ENCODE measurements at places on chromosomes 6 and 20. TPM values are rescaled to one million over a fixed set of nuclear protein-coding genes. Genes with fewer than 3 reads are reported as not detected.

GRCh38 chr6:127539272-127539671, 20.1 kb upstream of the MTCL3 start:
- DNase-seq, result peak; percentile 56

PPP1R14C gene
- 68.4 TPM for total RNA-seq

DNA sequence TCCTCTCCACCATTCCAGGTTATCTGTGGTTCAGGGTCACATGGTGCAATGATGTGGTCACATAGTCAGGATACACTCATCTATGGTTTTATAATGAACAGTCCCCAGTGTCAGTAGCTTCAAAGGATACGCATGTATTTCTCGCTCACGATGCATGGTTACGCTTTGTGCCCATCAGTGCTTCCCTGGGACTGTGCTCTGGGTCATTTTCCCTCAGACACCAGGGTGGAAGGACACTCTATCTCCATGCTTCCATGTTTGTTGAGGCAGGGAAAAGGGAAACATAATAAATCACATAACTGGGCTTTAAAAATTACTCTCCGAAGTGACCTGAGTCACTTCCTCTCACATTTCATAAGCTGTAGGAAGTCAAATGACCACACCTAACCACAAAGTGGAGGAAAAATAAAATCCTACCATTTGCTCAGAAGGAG, 394.8 kb upstream of the NOX3 start:
- DNase-seq, result no peak

AGPAT1 gene
- total RNA-seq, result 24.7 TPM

HLA-DQB1 gene
- total RNA-seq, result 4.1 TPM

- no peak for DNase-seq
Measured at GRCh38 chr6:157278171-157278570, 45.1 kb downstream of the TMEM242 start.

GRCh38 chr6:149166336-149166735, 151.2 kb upstream of the TAB2 start:
- peak; percentile 73 for DNase-seq

EPB41L1 gene
- total RNA-seq, result 61.9 TPM

ZNF311 gene
- total RNA-seq, result 1.7 TPM

DNA sequence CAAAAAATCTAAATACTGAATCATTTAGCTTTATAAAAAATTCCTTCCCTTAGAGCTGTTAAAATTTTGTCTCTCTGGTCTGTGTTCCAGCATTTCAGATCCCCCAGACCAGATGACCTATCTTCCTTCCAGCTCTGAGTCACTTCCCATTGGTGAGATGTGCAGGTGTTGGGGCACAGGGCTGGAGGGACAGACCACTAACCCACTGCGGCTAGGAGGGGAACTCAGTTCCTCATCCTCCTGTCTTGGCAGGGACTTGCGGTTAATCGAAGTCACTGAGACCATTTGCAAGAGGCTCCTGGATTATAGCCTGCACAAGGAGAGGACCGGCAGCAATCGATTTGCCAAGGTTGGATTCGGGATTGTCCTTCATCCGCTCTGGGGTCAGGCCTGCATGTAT, 6.0 kb downstream of the CNPY3 start:
- no peak for DNase-seq

GRCh38 chr6:143528164-143528811, 16.8 kb upstream of the FUCA2 start:
- DNase-seq, result no peak

DNA sequence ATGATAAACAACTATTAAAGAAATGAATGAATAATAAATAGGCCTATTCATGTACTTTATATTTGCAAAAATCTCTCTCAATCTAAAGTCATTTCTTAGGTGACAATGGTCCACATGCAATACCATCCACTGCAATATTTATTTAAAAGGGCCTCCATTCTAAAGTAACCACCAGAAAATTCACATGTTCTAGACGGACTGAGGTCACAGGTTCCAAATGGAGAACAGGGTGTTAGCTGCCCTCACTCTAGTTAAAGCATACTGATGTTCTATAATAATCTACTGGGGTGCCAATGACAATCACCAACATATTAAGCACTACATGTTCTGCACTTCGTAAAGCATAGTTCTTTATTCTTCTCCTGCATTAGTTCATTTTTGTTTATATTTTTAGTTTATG, 1.2 kb downstream of the HBS1L start:
- DNase-seq, result no peak

LCA5 gene
- 27.3 TPM for total RNA-seq

- DNase-seq, result peak; percentile 5
Measured at GRCh38 chr6:116545651-116546050, at the start of gene TRAPPC3L. Gene TRAPPC3L (minus strand): TSS chr6:116545684. CDS start chr6:116545514, 170 bp downstream.

GRCh38 chr6:17673543-17674254, 33.0 kb downstream of the NUP153 start:
- no peak for DNase-seq

DNA sequence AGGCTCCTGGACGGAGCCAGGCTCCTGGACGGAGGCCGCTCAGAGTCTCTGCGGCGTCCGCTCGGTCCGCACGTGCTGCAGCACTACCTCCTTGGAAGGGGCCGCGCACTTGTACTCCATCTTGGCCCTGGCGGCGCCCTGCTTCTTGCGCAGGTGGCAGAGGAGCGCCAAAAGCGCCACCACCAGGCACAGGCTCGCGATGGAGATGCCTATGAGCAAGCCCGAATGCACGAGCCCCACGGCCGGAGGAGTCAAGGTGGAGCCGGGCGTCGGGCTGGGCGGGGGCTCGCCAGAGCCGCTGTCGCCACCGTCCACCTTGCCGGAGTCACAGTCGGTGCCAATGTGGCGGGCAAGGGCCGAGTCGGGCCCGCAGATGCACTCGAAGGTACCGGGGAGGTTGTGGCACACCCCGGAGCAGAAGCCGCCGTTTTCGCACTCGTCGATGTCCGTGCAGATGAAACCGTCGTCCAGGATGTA, 1.7 kb downstream of the THBD start:
- DNase-seq, result no peak

LPA gene
- 1.1 TPM for total RNA-seq

DNAH8 gene
- 0.20 TPM for total RNA-seq

ECT2L gene
- 13.4 TPM for total RNA-seq

ADIG gene
- not detected for total RNA-seq

DNA sequence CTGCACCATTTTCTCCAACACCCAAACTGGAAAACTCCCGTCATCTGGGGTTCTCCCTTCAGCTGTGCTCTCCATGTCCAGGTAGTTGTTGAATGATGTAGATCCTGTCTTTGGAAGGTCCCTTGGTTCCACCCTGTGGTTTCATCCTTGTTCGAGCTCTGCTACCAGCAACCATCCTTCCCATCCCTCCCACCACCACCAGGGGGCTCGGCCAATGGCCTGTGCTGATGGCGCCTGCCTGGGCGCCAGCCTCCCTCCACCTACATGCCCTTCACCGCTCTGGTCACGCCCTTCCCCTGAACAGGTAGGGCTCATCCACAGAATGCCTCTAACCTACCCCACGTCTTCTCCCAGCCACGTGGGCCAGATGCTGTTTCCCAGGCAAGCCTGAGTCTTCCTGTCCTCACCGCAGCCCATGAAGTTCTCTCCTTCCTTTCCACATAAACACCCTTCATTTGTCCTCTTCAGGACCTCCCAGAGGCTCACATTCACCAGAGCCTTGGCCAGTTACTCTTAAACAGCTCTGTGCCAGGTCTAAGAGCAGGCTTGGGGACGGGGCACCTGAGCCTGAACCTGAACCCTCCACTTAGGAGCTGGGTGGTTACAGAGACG, 75.1 kb upstream of the DUSP22 start:
- no peak for DNase-seq

- peak; percentile 62 for DNase-seq
Measured at GRCh38 chr6:156781861-156782631, 4.9 kb downstream of the ARID1B start.

GRCh38 chr6:151430886-151431285, 21.0 kb downstream of the RMND1 start:
- no peak for DNase-seq

- DNase-seq, result no peak
Measured at GRCh38 chr6:25481267-25481666, 170.7 kb upstream of the SCGN start.

Data from lung (tissue), 17 donors.